Suppressor macrophage treated with lipopolysaccharide for 1 hour (primary cell): ENCODE measurements at places on chromosomes 1 and 21.

DNA sequence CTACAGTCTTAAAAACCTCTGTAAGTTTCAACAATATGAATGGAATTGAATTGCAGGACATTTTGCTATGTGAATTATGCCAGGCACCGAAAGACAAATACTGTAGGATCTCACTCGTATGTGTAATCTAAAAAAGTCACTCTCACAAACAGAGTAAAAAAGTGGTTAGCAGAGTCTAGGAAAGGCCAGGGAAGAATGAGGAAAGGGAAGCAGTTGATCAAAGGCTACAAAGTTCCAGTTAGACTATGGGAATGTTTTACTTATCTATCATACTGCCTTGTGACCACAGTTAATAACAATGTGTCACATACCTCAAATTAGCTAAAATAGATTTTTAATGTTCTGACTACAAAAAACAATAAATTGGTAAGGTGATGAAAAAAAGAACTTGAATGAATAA lies 565.4 kb upstream of the BRINP3 start:
- no peak for DNase-seq

DNA sequence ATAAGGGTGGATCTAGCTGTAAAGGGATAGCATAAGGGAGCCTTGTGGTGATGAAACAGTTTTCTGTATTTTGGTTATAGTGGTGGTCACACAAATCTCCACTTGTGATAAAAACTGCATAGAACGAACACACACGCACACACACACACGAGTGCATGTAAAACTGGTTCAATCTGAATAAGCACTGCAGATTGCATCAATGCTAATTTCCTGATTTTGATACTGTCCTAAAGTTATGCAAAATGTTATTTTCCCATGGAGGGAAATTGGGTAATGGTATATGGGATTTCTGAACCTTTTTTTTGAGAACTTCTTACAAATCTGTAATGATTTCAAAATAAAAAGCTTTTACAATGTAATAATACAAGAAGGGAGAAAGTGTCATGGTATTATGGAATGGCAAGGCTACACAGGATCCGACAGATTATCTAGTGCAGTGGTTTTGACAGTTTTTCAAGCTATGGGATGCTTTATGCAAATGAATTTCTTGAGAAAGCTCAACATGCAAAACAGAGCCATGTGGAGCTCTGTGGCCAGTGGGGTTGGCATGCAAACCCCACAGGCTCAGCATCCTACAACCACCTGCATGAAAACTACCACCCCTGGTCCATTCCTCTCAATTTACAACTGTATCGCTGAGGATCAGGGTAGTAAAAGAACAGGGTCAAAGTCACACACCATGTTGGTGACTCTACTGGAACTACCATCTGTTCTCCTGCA lies 18.8 kb downstream of the SLC41A1 start:
- peak; percentile 85 for DNase-seq

DNA sequence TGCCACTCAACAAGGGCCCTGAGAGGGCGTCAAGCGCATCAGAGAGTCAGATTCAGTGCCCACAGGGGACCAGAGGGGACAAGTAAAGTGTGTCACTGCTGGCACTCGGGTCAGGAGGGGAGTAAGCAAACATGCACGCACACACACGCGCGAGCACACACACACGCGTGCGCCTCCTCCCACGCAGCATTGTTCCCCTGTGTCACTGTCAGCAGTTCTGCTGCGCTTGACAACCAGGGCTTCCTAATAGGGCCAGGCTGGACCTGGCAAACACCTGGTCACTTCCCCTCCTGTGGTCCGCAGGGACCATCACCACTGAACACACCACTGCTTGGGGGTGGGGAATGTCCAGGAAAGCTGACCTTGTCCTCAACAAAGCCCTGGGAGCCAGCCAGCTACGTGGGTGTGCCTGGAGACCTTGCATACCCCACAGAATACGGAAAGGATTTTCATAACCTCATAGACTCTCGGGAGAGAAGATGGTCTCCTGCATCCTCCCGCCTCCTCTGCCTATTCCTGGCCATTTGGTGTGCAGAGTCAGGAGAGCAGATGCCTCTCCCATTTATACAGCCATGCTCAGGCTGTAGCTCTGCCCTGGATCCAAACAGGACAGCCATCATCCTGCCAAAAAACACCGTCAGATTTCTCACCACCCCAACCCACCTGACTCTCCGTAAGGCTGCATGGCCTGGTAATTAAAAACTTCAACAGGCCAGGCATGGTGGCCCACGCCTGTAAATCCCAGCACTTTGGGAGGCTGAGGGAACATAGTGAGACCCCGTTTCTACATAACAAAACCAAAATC lies 73.2 kb downstream of the SSBP3 start:
- no peak for DNase-seq

DNA sequence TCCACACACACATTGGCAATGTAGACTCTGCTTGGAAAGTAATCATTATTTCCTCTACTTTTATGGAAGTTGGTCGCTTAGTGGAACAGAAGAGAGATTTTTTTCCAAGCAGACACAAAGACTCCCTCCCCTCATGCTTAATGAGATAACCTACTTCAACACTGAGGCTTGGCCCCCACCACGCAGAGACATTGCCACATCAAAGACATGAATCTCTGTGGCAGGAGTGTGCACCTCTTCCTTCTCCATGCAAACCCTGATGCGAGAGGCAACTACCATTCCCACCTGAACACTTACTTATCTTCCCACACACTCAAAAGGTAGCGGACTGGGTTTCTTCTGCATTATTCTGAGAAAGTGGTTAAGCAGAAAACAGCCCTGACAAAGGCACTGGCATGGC lies 37.3 kb upstream of the LPAR3 start:
- no peak for DNase-seq

DNA sequence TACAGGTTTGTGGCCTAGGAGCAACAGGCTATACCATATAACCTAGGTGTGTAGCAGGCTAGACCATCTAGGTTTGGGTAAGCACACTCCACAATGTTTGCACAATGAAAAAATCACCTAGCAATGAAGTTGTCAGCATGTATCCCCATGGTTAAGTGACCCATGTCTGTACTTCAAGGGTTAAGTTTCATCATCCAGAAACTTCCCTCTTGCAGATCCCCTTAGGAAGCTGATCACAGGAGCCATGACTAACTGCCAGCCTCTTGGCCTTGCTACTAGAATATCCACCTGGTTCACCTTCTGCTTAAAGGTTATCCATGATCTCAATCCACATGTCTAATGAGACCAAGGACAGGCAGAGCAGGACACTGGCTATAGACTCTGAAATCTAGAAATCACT lies 3.5 kb upstream of the UBXN10 start:
- DNase-seq = peak; percentile 50

DNA sequence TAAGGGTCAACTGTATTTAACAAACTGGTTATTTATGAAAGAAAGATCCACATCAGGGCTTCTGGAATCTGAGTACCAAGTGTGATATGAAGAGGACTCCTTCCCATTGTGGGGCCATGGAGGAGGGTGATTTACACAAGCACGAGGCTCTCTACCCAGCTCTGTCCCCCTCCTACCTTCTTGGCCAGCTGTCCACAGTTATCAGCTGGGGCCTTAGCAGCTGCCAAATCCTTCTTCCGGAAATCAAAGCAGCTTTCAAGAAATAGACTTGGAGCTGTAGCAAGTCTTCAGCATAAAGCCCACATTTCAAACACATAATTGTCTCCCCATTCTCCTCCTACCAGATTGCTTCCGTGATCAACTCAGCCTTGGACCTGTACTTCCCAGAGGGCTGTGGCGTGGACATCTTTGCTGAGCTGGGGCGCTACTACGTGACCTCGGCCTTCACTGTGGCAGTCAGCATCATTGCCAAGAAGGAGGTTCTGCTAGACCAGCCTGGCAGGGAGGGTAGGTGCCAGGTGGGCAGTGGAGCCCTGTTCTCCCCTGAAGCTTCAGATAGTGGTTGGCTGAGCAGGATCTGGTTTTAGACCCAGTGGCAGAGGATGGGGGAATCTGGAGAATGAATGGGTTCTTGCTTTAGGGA lies 15.5 kb downstream of the AZIN2 start:
- DNase-seq = no peak
